ENCODE measurements at places on chromosomes 2 and 18.

DNA sequence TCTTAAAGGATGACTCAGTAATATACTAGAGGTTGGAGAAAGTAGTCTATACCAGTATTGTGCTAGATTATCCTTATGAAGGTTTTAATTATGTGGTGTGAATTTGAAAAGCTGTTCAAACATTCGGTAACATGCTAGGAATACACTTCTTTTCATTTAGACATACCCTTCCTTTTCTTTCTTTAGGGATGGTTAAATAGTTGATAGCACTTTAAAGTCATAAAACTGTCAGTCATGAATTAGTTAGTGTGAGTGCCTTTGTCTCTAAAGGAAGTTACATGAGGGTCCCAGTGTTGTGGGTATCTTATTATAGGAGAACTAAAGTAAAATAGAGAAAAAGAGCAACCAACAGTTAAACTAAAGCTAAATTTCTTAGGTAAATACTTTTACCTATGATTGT is 149.3 kb downstream of the CSRNP3 start:
- no peak for DNase-seq

DNA sequence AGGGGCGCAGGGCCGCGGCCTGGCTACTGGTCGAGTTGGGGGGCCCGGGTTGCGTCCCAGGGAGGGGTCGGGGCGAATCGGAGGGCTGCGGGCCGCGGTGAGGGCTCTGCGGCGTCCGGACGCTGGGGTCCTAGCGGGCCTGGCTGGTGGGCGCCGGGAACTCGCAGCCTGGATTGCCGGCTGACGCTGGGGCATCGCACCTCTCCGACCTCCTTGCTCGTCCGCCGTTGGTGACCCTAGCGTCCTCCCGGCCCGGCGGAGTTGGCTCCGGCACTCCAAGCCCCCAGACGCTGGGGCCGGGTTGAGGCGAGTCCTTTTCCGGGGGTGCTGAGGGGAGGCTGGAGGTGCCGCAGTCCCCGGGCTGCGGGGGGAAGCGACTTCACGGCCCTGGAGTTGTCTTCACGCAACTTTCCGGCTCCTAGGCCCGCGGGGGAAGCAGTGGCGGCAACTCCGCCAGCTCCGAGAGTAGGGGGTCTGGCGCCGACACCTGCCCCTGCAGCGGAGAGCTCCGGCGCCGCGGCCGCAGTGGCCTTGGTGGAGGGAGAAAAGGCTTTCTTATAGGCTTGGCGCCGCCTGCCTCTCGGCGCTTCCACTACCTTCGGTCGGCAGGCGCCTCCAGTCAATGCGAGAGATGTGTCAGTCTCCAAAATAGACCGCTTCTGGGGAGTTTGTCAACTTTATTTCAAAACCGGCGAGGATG is 70.3 kb downstream of the HAUS1 start:
- DNase-seq: peak; percentile 50

GRCh38 chr2:189267925-189268579 is 88.5 kb upstream of the COL5A2 start:
- no peak for DNase-seq

- DNase-seq: no peak
Observed at GRCh38 chr2:69017080-69017479, 4.1 kb downstream of the ANTXR1 start.

DNA sequence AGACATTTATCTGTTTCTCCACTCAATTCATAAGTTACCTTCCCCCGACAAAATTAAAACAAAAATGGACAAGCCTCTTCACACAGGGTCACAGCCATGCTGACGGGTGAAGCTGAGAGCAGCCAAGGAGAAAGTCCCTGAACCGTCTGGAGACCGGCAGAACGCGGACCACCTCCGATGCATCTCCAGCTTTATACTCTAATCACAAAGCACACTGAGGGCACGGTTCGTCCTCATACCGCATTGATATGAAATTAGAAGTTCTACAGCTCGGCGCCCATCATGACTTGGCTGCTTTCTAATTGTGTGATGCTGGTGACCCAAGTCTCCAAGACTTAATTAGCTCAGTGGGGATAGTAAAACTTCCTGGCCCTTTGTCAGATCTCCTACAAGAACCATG is 181.2 kb upstream of the PXDN start:
- DNase-seq: no peak

- DNase-seq: no peak
Observed at GRCh38 chr18:49250816-49251388, 209.5 kb downstream of the DYM start.

- peak; percentile 61 for DNase-seq
Observed at GRCh38 chr2:162318328-162319180, at the start of gene IFIH1. Gene IFIH1 (minus strand): TSS chr2:162318684. CDS start chr2:162318307, 377 bp downstream.

- no peak for DNase-seq
Observed at GRCh38 chr2:236758406-236758805, 188.8 kb downstream of the ACKR3 start.

GRCh38 chr18:3383381-3383915 is 66.5 kb upstream of the TGIF1 start:
- DNase-seq: no peak

GRCh38 chr2:149902081-149902480 is 314.5 kb upstream of the MMADHC start:
- no peak for DNase-seq

- DNase-seq: no peak
Observed at GRCh38 chr2:98787700-98788099, 56.8 kb upstream of the MGAT4A start.

DNA sequence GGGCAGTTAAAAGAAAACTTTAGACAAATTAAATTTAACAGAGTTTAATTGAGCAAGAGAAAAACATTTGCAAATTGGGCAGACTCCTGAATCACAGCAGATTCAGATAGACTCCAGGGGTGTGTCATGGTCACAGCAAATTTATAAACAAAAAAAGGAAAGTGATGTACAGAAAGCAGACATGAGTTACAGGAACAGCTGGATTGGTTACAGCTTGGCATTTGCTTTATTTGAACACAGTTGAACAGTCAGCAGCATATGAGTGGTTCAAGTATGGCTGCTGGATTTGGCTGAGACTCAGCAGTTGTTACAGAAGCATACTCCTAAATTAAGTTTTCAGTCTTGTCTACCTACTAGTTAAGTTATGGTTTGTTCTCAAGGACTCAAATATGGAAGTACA is 82.3 kb upstream of the NYAP2 start:
- no peak for DNase-seq

DNA sequence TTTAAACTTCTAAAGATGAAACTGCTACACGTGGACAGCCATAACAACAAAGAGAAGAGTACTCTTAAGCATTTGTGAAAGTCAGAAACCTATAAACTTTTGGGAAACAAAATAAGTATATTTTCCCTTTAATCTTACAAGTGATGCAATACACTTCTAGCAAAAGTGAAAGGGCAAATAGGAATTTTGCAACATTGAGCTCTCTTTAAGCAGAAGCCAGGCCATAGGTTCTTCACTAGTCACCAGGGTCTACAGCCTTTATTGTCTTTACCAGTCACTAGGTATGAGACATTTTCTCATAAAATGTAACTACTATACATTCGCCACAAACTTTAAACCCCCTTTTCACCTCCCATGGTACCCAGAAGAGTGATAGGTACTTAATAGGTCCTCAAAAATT is 37.5 kb downstream of the SCN1A start:
- no peak for DNase-seq

- DNase-seq: no peak
Observed at GRCh38 chr2:216739035-216739434, 43.7 kb upstream of the IGFBP5 start.

DNA sequence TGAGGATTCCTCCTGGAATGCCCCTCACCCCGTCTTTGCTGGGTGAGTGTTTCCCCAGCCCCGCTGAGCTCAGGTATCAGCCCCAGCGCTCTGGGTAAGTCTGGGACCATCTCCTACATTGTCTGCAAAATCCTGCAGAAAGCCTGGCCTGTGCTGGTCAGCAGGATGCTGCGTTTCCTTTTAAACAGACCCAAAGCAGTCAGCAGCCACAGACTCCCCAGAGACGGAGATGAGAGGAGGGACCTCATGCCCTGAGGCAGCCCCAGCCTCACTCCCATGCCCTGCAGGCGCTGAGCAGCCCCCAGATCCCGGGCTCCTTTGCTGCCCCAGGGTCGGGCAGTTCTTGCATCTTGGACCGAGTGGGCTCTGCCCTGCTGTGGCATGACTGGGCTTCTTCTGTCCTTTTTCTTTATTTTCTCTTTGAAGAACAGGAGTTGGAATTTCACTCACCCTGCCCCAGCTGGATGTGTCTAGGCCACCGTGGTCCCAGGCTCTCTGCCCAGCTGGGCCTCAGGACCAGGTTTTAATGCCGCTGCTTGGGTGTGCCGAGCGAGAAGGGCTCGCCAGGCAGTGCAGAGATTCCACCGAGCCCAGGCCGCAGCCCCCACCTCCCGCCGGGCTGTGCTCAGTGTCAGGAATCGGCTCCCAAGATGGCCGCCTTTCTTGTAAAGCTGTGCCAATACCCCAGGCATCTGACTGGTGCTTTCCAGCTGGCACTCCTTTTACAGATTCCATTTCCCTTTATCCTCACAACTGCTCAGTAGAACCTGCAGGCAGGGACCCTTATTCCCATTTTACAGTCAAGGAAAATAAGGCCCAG is 43.6 kb downstream of the ODC1 start:
- DNase-seq: no peak

GRCh38 chr18:49922228-49922627 is 108.9 kb upstream of the ACAA2 start:
- DNase-seq: no peak

GRCh38 chr2:234995332-234996068 is 43.7 kb downstream of the SH3BP4 start:
- no peak for DNase-seq

DNA sequence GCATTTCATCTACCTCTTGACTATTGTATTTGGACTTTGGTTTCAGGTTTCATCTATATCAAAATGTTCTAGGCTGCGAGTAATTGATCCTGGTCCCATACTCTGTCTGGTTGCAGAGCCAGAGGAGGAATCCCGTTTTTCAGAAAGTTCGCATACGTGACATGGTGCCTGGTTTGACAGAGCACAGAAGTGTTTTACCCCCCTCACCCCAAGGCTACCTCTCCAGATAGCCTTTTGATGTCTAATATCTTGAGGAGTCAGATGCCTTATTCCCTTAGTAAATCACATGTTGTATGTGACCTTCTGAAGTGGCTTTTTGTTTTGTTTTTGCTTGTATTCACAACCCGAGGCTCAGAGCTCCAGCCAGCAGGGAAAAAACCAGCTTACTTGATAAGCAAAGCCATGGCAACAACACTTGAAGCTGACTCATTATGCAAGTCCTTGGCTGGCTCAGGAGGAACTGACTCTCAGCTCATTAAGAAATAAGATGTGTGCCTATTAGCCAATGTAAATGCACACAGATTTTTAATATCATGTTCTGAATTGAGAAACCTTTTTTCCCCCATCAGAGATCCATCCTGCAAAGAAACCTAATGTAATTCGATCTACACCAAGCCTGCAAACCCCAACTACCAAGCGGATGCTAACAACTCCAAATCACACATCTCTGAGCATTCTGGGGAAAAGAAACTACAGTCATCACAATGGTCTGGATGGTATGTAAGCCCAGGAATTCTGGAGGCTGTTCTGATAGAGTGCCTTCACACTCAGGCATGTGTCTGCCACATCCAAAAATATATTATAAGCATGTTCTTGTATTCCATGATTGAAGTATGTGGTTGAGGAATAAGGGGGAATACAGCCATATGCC is 41.4 kb downstream of the OXER1 start:
- DNase-seq: no peak

GRCh38 chr2:61582165-61582564 is 44.0 kb upstream of the XPO1 start:
- DNase-seq: no peak

DNA sequence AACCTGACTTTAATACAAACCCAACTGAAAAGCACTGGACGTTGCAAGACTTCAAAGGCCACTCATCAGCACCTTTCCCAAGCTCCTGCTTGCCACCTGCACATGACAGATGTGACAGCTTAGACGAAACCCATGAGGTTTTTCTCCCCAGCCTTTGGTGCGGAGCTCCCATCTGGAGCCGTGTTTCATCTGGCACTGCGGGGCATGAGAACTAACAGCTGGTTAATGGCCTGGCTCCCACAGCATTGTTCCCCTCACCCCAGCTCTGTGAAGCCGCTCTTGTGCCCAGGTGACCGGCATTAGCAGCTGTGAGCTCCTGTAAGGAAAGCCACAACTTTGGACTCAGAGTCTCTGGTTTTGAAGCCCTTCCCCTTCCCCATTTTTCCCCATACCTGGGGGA is 50.9 kb downstream of the GALR1 start:
- no peak for DNase-seq

DNA sequence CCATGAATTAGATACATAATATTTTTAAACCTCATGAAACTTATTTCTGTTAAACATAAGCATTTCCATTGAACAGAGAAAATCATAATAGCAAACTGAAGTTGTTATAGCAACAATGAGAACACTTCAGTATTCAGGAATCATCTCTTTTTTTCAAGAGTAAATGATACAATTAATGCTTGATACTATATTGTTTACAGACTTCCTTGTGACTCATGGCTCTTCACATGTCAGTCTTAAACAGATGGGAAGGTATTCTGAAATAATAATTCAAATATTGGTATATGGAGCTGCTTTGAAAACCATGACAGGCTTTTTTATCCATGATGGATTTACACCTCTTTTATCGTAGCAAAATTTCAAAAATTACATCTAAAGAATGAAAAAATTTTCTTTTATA is 226.5 kb upstream of the RBMS1 start:
- no peak for DNase-seq

Measured in stimulated activated CD4-positive, alpha-beta T cell treated with anti-CD3 and anti-CD28 coated beads, Interleukin-2, amount 100 ng/mL, for 48 hours (primary cell).